WERI-Rb-1 (cell line): ENCODE measurements at places on chromosomes 6 and 20.

GRCh38 chr20:62888406-62888805 is 26.8 kb upstream of the TCFL5 start:
- DNase-seq = no peak

- DNase-seq = no peak
Observed at GRCh38 chr20:61888101-61888865, 177.4 kb downstream of the TAF4 start.

DNA sequence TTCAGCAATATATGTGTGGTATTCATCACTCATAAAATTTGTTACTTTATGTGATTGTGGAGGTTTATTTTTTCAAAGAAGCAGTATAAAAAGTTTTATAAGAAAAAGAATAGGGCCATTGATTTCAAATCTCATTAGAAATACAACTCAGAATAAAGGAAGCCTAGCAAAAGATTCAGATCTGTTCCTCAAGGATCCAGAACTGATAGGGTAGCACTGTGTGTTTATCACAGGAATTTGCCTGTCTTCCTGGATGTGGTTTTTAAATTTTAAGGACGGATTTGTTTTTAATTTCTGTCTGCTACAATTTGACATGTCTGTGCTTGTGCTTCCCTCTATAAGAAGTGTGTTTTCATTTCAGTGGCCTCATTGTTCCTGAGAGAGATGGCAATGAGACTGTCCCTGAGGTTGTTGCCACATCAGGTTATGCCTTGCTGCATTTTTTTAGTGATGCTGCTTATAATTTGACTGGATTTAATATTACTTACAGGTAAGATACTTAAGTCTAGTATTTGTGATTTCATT is 74.6 kb downstream of the ATRN start:
- DNase-seq = no peak

DNA sequence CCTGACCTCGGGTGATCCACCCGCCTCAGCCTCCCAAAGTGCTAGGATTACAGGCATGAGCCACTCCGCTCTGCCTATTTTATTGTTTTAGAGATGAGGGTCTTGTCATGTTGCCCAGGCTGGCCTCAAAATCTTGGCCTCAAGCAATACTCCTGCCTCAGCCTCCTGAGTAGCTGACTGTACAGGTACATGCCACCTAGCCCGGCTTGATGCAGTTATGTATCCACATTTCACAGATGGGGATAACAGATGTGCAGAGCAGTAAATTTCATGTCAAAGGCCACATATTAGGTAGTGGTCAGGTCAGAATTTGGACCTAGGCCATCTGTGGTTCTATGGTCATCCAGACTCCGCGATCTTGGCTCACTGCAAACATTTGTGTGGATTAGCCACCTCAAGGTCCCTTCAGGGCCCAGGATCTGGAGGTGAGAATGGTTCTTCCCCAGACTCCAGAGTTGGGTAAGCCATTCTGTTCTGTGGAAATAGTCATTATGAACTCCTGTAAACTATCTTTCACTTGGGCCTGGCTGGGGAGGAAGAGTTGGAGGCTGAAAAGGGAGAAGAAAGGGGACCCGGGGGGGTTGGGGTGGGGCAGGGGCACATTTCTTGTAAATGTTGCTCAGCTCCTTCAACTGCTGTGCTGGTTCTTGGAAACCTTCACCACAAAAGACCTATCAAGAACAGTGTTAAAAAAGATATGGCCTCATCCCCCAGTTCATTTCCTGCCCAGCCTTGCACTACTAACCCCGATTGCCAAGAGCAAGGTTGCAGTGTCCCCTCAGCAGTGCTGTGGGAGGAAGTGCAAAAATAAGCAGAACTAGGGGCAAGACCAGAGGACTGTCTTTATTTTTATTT is 13.0 kb downstream of the PIM1 start:
- no peak for DNase-seq

- no peak for DNase-seq
Observed at GRCh38 chr6:163293286-163293685, 121.2 kb upstream of the QKI start.

DNA sequence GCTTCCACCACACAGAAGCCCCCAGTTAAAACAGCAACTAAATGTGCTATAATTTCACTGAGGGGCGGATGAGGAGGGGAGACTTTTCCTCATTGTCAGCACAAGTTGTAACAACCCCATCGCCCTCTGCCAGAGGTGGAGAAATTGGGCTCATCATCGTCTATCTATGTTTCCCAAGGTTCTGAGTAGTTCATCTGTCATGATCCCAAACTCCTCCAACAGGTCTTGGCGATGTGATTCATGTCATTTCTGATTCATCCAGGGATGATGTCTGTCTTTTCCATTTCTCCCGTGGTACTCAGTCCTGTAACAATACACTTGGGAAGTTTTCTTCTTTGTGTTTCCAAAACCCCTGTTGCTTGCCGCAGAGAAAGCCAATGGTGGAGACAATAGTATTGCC is 51.0 kb downstream of the TFAP2A start:
- DNase-seq = no peak
